Mesothelial cell of epicardium (in vitro differentiated cells): ENCODE measurements at places on chromosomes 2 and 18.

DNA sequence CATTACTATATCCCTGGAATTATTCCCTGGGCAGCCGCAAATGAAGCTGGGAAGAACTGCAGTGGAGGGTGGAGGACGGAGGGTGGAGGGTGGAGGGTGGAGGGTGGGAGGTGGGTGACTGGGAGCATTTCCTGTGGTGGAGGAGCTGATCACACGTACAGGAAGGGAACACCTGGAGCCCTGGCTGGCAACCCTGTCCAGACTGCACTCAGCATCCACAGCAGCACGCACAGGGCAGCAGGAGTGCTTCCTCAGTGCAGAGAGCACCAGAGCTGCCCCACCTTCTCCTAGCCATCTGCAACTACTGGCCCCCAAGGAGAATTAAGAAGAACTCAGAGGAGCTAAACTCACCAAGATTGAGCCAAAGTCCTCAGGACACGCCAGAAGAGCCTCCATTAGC is 249.9 kb downstream of the EIPR1 start:
- DNase-seq = no peak

DNA sequence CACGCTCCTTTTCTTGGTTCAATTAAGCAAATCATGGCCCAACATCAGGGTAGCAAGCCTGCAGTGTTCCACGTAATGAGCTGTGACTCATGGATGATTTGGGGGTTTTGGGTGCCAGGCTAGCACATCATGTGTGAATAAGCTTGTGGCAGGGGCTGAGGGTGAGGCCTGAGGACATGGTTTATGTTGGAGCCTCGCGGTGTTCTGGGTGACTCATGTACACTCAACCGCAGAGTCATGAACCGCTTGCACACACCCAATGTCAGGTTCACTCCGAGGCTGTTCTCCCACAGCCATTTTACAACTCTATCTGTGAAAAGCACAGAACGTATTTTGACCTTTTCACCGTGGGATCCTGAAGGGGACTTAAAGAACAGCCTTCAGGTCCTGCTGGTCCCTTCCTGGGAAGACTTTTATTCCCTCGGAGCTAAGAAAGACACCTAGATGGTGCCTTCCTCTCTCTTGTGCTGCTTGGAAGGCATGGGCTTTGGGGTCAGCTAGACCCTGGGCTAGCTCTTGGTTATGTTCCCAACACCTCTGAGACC is 139.9 kb upstream of the ZEB2 start:
- DNase-seq = no peak

DNA sequence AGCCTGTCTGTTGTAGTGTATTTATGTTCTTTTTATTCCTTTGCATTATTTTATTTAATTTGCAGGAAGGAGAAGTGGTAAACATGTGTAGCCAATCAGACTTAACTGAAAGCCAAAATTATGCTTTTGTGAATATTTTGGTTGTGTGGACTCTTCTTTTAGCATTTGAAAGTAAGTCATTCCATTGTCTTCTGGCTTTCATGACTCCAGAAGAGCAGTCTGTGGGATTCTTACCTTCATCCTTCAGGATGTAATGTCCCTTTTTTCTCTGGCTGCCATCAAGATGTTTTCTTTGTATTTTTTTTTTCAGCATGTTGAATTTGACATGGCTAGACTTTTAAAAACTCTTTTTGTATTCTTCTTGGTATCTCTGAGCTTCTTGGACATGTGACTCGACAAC is 895.2 kb upstream of the ZEB2 start:
- DNase-seq = no peak

DNA sequence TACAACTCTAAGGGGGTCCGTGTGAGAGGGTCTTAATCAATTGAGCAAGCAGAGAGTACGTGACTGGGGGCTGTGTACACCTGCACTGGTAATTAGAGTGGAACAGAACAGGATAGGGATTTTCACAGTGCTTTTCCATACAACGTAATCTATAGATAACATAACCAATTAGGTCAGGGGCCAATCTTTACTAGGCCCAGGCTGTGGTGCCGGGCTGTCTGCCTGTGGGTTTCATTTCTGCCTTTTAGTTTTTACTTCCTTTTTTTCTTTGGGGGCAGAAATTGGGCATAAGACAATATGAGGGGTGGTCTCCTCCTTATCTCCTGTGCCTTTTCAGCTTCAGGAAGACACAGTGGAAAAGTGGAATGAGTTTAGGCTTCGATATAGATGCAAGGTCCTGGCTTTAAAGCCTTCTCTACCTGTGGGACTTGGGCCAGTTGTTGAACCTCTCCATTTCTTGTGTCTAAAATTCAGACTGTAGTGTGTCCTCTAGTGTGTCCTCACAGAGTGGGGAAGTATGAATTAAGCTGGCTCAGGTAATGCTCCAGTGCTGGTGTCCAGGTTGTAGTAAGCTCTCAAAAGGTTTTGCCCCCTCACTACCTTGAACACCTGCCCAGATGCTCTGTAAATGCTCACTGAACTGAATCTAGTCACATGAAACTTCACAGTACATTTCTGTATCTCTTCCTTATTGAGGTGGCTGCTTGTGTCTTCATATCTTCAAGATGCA is 422.8 kb downstream of the SETBP1 start:
- DNase-seq = no peak

DNA sequence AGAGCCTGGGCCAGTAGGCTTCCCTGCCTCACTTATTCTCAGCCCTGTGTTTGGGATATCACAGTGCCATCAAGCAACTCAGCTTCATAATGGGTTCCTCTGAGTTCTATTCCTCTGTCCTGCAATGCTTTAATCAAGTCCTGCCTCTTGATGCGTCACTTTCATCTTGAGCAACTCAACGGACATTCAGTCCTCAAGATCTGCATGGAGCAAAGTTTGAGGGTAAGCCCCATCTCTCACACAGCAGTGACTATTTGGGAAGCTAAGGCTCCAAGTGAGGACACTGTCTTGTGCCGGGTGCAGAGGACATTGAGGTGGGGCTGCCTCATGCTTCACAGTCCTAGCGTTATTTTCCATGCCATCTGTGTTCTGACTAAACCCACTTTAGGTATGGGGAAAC is 50.9 kb upstream of the PLB1 start:
- DNase-seq = no peak

DNA sequence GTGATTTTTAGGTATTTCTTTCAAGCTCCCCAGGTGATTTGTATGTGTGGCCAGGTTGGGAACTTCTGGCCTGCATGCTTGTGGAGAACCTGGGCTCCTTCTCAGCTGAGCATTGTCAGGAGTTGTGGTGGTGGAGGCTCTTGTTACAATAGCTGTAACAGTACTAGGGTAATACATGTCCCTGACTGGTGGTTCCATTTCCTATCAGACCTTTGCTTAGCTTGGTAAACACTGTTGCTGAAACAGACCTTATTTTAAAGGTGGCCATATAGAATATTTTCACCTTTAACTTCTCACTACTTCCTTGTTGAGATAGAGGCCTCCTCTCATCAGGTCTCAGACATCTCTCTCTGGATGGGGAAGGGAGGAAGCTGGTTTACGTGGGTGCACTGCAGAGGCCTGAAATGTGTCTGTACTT is 79.2 kb downstream of the SETBP1 start:
- no peak for DNase-seq

- DNase-seq = no peak
Observed at GRCh38 chr2:166610180-166610912, 116.3 kb upstream of the SCN7A start.

- no peak for DNase-seq
Observed at GRCh38 chr2:230958820-230959756, 34.0 kb upstream of the GPR55 start.

GRCh38 chr2:101718993-101719571 is 21.6 kb downstream of the MAP4K4 start:
- no peak for DNase-seq
